ENCODE measurements at places on chromosomes 11 and 22. TPM values are rescaled to one million over a fixed set of nuclear protein-coding genes. Genes with fewer than 3 reads are reported as not detected.

- DNase-seq: no peak
Observed at GRCh38 chr11:63491240-63491587, 247 bp upstream of the PLAAT5 start.

DNA sequence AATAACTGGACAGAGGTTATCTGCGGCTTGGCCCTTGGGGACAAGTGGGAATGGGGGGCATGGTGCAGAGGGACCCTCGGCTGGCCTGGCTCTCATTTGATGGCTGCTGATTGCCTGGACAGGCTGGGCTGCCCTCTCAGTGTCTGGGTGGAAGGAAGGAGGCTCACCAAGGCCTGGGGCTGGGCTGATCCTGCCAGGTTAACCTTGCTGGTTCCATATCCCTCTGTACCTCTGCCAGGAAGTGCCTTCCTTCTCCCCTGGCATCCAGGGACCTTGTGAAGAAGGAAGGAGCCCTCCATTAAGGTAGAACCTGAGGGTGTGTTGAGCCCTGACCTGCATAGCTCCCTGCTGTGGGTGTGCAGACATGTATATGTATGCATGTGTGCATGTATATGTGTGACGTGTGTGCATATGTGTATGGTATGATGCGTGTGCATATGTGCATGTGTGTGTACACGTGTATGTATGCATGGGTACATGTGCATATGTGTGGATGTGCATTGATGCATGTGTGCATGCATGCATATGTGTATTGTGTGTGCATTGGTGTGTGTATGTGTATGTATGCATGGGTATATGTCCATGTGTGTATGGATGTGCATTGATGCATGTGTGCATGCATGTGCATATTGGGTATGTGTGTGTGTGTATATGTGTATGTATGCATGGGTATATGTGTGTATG is 433.9 kb downstream of the TBC1D22A start:
- DNase-seq: no peak

GRCh38 chr11:103703437-103703836 is 333.0 kb upstream of the DDI1 start:
- DNase-seq: no peak

DNA sequence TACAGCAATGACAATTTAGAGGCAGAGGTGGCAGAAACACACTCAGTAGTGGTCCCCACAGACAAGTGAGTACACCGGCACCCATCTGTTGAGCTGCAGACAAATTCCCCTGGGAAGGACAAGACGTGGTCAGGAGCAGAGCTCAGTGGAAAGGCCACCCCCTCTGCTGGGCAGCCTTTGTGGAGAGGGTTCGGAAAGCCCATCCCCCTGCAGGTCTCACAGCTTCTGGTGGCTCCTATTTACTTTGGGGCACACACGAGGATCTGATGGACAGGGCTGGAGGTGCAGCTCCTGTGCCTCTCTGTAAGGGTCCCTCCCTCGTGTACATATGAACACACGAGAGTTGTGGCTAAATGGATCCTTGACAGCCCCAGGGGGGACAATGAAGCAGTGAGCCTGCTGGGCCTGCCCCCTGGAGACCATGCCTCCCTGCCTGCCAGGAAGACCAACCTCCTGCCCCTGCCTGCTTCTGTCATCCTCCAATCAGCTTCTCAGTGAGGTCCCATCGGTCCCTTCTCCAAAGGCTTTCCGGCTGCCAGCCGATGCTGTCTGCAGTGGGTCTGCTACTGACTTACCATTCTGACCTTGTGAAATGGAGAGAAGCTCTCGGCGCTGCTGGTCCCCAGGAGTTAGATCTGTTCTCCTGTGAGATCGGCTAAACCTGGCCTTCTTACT is 161.5 kb downstream of the CACNA1I start:
- DNase-seq: no peak

DNA sequence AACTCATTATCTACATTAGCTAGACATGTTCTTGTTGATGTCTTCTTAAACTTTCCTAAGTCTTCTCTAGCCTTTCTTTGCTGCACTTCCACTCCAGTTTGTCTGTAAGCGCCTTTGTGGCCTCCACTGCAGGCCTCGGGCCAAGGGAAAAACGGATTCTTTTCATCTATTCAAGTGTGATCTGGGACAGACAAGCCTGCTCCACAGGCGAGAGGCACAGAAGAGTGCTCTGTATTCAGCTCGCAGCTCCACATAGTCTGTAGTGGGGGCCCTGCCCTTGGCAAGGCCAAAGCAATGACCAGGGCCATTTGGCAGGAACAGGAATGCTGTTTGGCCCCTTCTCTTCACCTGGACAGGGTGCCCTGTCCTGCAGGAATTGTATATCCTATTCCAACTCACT is 84.1 kb upstream of the BARX2 start:
- DNase-seq: peak; percentile 33

- DNase-seq: peak; percentile 5
Observed at GRCh38 chr11:102794382-102794781, 3.6 kb downstream of the MMP1 start.

- DNase-seq: peak; percentile 32
Observed at GRCh38 chr11:45803971-45804760, 783 bp upstream of the SLC35C1 start.

GRCh38 chr11:114128399-114128798 is 68.9 kb downstream of the ZBTB16 start:
- no peak for DNase-seq

DNA sequence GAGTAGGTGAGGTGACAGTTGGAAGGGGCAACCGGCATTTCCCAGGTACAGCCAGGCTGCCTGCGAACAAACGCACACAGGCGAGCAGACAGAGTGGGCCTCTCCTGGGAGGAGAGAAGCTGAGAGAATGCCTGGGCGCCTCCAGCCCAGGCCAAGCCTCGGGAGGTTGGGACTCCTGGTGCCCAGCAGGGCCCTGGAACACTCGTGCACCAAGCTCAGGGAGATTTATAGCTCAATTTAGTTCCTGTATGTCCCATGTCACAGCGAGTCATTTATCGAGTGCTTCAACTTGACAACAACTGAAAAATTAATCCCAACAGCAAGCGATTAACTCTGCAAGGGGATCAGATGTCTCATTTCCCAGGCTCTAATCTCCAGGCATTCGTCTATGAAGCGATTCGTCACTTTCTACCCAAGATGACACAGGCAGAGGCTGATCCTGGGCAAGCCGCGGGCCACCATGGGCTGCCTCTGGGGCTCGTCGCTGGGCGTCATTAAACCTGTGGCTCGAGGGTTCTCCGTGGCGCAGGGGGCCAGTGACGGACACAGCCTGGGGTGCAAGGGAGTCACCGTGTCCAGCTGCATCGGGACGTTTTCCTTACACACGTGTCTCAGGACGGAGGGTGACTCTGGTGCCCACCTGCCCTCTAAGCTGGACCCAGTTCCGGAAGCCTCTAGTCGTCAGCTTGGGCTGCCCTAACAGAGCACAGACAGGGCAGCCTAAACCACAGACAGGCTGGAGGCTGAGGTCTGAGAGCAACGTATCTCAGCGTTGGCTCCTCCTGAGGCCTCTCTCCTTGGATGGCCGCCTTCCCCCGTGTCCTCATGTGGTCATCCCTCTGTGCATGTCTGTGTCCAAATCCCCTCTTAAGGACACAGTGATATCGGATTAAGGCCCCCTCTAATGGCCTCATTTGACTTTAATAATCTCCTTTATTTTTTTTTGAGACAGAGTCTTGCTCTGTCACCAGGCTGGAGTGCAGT is 154.1 kb downstream of the CTTN start:
- DNase-seq: no peak

Gene ENTHD1
- not detected for total RNA-seq

Gene CD6
- not detected for total RNA-seq

Gene KRTAP5-2
- not detected for total RNA-seq

Gene MADD
- 13.4 TPM for total RNA-seq

Gene HTR3B
- total RNA-seq: not detected

Gene PLCB3
- total RNA-seq: 59.3 TPM

Gene MMP8
- 0.03 TPM for total RNA-seq

Gene IL10RA
- total RNA-seq: not detected
